Ecto neural progenitor cell (in vitro differentiated cells): ENCODE measurements at places on chromosomes 11 and 22.
A peak's percentile ranks its signal among the peaks of the same experiment; 100 is the strongest.

GRCh38 chr11:29255401-29255800 is 761.4 kb downstream of the KCNA4 start:
- DNase-seq: no peak

- DNase-seq: no peak
These were observed 21.9 kb upstream of the VWA5A start for GRCh38 chr11:124093330-124093729.

DNA sequence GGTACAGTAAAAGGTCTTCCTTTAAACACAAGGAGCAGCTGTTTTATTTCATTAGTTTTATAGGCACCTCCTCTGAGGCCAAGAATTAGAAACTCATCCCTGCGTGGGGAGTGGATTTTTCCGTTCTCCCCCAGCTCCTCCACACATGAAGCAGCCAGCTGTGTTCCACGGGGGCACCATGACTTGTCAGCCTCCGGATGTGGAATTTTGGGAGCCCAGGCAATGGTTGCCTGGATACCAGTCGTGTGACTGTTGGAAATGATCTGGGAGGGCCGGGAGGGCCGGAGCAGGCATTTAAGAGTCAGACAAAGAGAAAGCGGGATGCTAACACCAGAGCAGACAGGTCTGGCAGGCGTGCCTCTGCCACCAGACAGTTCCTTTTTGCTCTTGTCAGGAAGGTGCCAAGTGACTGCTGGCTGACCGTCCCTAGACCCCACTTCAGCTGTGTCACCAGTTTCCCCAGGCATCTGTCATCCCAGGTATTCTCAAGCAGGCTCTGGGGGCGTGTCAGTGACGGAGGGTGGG is 15.9 kb upstream of the CDC42EP2 start:
- DNase-seq: no peak

- DNase-seq: peak; percentile 31
These were observed 59.3 kb downstream of the CD82 start for GRCh38 chr11:44624761-44625221.

DNA sequence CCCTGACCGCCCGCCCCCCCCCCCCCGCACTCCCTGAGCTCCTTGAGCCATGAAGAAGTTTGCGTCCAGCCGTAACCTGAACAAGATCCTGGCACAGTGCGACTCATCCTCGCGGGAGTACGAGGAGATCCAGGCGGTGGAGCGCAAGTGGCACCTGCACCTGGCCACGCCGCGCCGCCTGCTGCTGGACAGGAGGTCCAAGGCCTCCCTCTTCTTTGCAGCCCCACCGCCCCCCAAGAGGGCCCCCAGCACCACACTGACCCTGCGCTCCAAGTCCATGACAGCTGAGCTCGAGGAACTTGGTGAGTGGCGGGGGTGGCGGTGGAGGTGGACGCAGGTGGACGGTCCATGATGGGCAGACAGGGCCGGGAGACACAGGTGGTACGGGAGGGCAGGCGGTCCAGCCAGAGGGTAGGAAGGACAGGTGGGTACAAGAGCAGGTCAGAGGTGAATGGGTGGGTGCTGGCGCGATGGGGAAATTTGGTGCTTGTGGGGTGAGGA is 32.1 kb upstream of the ACR start:
- no peak for DNase-seq

DNA sequence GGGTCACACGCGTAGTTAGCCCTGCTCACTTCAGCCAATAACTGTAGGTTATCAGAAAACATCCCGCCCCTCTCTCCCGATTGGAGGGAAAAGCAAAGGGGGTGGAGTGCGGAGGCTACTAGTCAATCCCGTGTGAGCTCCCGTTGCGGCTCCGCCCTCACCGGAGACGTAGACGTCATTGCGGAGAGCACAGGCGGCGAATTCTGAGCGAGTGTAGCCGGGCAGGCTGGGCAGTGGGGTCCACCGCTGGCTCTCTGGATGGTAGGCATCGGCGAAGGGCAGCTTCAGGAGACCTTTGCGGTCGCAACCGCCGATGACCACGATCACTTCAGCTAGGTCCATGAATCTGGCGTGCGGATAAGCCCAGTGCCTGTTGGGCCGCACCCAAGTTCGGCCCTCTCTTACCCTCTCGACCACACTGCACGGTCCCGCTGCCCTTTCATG is 4.7 kb downstream of the KLHL35 start:
- DNase-seq: no peak
